ENCODE measurements at places on chromosomes 6 and 20.

DNA sequence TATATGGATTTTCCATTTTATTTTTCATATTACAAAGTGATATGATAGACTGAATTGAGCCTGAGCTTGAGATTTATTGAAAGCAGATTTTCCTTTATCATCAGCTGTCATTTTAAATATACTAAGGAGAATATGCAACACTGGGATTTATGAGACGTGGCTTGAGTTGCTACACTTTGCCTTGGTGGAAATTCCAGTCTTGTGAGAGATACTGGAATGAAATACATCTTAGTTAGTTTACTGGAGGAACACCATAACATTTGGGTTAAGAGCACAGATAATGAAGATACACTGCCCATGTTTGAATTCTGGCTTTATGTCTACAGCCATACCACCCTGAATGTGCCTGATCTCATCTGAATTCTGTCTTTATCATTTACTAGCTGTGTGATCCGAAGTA is 86.5 kb upstream of the IFNGR1 start:
- DNase-seq: no peak

DNA sequence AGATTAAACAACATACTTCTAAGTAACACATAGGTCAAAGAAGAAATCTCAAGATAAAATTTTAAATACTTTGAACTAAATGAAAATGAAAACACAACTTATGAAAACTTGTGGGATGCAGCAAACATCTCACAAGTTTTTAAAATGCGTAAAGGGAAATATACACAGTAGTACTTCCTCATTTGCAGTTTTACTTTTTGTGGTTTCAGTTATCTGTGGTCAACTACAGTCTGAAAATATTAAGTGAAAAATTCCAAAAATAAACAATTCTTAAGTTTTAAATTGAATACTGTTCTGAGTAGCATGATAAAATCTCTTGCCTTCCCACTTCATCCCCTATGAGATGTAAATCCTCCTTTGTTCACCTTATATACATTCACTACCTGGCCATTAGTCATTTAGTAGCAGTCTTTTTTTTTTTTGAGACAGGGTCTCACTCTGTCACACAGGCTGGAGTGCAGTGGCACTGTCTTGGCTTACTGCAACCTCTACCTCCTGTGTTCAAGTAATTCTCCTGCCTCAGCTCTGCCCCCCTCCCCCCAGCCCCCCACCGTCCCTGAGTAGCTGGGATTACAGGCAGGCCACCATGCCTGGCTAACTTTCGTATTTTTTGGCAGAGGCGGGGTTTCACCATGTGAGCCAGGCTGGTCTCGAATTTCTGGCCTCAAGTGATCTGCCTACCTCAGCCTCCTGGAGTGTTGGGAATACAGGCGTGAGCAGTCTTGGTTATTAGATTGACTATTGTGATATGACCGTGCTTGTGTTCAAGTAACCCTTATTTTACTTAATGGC is 154.6 kb upstream of the AHI1 start:
- no peak for DNase-seq

- DNase-seq: no peak
Measured at GRCh38 chr6:148620579-148621298, 126.1 kb upstream of the UST start.

- DNase-seq: no peak
Measured at GRCh38 chr20:59518881-59519706, 85.2 kb upstream of the PHACTR3 start.

GRCh38 chr6:13586603-13587542 is 12.5 kb downstream of the SIRT5 start:
- DNase-seq: no peak

GRCh38 chr6:39887692-39888450 is 46.4 kb downstream of the MOCS1 start:
- DNase-seq: no peak

DNA sequence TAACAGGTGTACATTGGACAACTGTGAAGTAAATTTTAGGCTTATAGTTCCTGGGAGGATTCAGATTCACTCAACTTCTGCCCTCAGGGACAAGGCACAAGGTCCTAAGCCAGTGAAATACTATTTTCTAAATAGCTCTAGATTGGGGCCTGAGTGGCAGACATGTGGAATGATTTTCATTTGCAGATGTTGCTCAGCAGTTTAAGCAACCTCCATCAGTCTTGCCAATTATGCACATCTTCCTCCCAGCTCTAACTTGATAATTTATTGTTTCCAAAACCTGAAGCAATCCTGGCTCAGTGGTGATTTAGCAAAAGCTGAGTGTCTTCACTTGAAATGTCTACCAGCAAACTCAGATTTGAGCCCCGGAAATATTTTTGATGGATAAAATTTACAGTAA is 116.2 kb downstream of the SCP2D1 start:
- no peak for DNase-seq

- DNase-seq: no peak
Measured at GRCh38 chr6:161545741-161546140, 271.9 kb upstream of the AGPAT4 start.

GRCh38 chr6:168159506-168159905 is 80.5 kb upstream of the FRMD1 start:
- no peak for DNase-seq

DNA sequence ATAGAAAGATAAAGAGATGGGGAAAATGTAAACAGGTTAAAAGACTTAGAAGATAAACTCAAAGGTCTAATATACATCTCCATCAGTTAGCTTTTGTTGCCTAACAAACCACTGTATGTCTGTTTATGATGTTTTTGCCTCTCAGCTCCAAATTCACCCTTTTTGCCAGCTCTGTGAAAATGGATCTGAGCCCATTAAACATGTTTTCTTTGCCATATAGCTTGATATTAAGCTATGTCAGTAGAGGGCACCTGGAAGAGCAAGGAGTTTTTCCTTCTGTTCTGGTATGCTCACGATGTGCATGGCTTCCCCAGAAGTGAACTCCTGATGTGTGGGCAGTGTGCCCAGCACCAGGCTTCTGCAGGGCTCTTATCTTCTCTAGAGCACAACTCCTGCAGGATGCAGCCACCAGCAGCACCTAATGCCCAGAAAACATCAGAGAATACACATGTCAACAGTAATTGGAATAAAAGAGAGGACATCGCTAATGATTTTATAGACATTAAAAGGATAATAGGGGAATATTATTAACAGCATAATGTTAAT is 14.6 kb upstream of the SNX9 start:
- DNase-seq: no peak

- no peak for DNase-seq
Measured at GRCh38 chr6:72064399-72064975, 178.1 kb downstream of the RIMS1 start.

DNA sequence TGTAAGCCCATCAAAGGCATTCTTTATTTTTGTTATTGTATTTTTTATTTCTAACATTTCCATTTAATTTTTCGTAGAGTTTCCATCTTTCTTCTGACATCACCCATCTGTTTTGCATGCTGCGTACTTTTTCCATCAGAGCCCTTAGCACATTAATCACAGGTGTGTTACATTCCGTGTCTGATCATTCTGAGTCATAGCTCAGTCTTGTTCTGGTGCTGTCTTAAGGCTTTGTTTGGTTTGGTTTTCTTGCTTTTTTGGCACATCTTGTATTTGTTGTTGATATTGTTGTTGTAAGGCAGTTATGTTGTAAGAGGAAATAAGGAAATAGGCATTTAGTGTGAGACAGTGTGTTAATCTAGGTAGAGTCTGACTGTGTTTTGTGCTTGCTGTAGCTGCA is 214.6 kb upstream of the CDH4 start:
- DNase-seq: no peak

- DNase-seq: no peak
Measured at GRCh38 chr6:24536466-24536865, 41.7 kb downstream of the ALDH5A1 start.

GRCh38 chr20:3392756-3393155 is 14.7 kb downstream of the DNAAF9 start:
- no peak for DNase-seq

- DNase-seq: no peak
Measured at GRCh38 chr6:87869064-87869905, 167.3 kb upstream of the AKIRIN2 start.

GRCh38 chr6:52635049-52635577 is 35.8 kb upstream of the TMEM14A start:
- no peak for DNase-seq

GRCh38 chr6:1317302-1317815 is 5.5 kb downstream of the FOXQ1 start:
- DNase-seq: no peak

- DNase-seq: no peak
Measured at GRCh38 chr6:37556881-37557644, 57.4 kb upstream of the CCDC167 start.

- no peak for DNase-seq
Measured at GRCh38 chr6:126180585-126180984, 159.3 kb upstream of the CENPW start.

DNA sequence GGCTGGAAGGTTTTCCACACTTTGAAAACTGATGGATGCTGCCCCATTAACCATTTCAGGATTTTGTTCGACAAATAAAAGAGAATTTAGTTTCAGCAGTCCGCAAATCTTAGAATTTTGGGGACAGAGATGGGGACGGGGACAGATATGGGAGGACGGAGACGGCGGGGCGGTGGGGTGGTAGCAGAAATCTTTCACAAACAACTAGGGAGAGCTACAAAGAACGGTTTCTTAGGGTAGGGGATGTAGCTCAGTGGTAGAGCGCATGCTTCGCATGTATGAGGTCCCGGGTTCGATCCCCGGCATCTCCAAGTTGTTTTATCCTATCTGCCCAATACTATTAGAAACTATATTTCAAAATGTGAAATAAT is 15.1 kb downstream of the HMGN4 start:
- peak; percentile 66 for DNase-seq

DNA sequence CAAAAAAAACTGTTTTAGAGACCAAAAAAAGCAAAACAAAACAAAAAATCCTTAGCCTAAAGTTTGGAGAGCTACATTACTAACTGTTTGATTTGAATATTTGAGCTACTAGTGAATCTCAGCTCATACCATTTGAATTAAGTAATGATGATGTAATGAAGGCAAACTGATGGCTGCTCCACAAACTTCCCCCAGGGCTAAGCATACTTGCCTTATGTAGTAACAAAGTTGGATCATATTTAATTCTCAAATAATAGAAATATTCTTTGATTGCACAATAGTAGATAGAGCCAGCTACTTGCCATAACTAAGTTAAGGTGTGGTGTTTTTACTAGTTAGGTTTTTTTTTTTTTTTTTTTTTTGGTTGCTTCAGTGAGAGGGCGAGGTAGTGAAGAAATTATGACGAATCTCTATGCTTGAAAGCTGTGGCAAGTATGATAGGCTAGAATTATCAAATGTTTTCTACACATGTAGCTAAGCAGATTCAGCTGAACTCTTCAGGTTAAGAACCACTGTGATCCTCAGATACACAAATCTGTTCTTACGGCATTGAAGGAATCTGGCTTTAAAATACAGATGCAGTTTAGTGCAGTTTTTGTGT is 2.9 kb downstream of the RAB32 start:
- no peak for DNase-seq

- DNase-seq: no peak
Measured at GRCh38 chr20:59452856-59453255, 151.5 kb upstream of the PHACTR3 start.

DNA sequence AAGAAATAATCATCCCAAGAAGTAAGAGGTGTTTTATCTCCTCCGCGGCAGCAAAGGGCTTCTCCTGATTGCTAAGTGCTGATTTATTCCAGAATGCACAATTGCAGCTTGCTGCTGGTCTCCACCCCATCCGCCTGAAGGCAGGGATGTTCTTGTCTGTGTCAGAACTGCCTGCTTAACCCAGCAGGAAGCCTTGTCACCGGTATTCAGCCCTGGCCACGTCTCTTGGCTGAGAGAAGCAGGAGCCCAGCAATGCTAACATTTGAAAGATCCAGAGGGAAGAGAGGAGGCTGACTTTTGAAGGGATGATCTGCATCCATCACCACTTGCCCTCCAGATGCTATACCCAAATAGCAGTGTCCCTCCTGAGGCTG is 4.2 kb downstream of the SCML4 start:
- DNase-seq: no peak

GRCh38 chr6:84508981-84509380 is 255.4 kb downstream of the TBX18 start:
- no peak for DNase-seq

- DNase-seq: no peak
Measured at GRCh38 chr20:37240337-37241067, 21.1 kb downstream of the GHRH start.

DNA sequence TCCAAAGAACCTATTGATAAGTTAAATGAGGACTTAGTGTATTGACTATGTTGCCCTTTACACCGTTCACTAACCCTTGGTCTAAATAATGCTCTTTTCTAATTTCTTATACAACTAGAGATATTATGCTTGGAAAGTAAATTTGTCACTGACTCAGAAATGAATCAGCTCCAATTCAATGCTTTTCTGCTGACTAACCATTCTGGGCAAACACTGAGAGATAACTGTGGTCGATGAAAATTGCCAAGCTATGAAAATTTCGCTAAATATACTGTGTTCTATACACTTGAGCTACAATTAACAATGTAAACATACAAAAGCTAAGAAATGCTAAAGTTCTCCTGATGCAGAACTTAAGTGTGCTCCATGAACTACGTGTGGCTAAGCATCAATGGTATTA is 23.1 kb upstream of the FBXO9 start:
- DNase-seq: no peak

- DNase-seq: no peak
Measured at GRCh38 chr6:117389227-117390057, 36.3 kb downstream of the ROS1 start.

DNA sequence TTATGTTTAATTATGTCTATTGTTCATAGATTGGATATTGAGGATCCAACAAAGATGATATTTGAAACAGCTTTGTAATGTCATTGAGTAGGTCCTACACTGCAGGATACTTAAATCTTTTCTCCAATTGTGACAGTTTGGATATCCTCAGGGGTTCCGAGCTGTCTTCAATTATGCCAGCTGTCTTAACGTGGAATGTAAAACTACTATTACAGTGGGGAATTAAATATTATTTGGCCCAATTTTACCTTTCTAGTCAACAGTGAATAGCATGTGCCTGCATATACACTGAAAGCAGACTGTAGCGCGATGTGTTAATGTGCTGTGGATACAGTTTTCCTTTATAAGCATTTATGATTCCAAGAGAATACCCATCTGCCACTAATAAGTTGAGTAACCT is 156.9 kb downstream of the GRIK2 start:
- no peak for DNase-seq

GRCh38 chr20:47544852-47545251 is 43.2 kb downstream of the NCOA3 start:
- no peak for DNase-seq

DNA sequence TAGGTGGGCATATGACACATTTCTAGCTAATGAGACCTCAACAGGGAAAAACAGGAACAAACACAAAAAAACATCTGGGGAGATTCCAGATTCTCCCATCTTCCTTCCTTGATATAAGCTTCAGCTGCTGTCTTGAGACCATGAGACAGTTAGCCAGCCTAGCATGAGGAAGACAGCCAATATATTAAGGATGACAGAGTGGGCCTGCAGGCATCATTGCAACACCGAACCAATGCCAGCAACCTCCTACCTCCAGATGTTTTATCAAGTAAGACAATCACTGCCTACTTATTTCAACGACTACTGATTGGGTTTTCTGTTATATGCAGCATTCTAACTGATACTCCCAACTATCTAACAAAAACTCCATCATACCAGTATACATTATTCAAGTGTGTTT is 119.0 kb downstream of the ISM1 start:
- no peak for DNase-seq

- DNase-seq: peak; percentile 26
Measured at GRCh38 chr20:5078399-5078958, 41.3 kb downstream of the PCNA start.

GRCh38 chr20:64053841-64054661 is 4.6 kb upstream of the SOX18 start:
- DNase-seq: no peak

- no peak for DNase-seq
Measured at GRCh38 chr6:112287577-112288225, 33.3 kb upstream of the LAMA4 start.

Measured in stimulated activated CD8-positive, alpha-beta memory T cell treated with anti-CD3 and anti-CD28 coated beads, Interleukin-15, amount 100 ng/mL, for 24 hours (primary cell).